ENCODE measurements at places on chromosomes 16 and 17. TPM values are rescaled to one million over a fixed set of nuclear protein-coding genes. Genes with fewer than 3 reads are reported as not detected.

Gene BTBD17
- not detected for total RNA-seq

Gene BRIP1
- 1.6 TPM for total RNA-seq

Gene NPIPB2
- total RNA-seq, result 23.1 TPM

Gene ASGR1
- total RNA-seq, result 1.8 TPM

Gene MPV17L
- total RNA-seq, result 0.19 TPM

Gene ZMYND15
- 0.29 TPM for total RNA-seq

Gene POLR3K
- total RNA-seq, result 11.4 TPM

Gene GJD3
- total RNA-seq, result not detected

Gene LRRC36
- not detected for total RNA-seq

DNA sequence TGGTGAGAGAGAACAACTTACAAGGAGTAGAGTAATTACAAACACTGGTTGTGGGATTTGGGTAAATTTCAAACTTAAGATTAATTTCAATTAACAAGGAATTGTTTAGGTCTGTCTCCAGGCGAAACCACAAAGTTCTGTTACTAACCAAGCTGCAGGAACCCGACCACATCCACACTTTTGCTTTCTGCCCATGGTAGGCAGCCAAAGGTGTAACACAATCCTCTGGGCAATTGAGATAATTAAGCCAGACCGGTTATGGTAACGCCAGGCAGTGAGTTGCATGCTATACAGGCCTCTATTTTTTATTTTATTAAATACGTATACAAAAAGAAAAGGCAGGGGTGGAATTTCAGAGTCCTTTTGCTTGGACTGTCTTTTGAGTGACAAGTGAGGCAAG, 12.0 kb downstream of the KCNJ2 start:
- H3K27ac ChIP-seq, result no peak overlapping the region
- H3K4me3 ChIP-seq, result no peak overlapping the region
- DNase-seq, result no peak
- no peaks in the 10 kb centered on the region for H3K4me1 ChIP-seq

GRCh38 chr17:63151941-63152523, 186.0 kb downstream of the TANC2 start:
- no peak overlapping the region for H3K4me3 ChIP-seq
- H3K4me1 ChIP-seq, result no peaks in the 10 kb centered on the region
- no peaks in the 10 kb centered on the region for H3K27me3 ChIP-seq
- no peak overlapping the region for H3K27ac ChIP-seq
- H3K36me3 ChIP-seq, result peaks cover 3% of the 10 kb centered on the region

GRCh38 chr16:61909074-61909473, 127.2 kb downstream of the CDH8 start:
- H3K4me3 ChIP-seq, result no peak overlapping the region
- no peaks in the 10 kb centered on the region for H3K4me1 ChIP-seq
- H3K36me3 ChIP-seq, result no peaks in the 10 kb centered on the region
- no peak overlapping the region for H3K27ac ChIP-seq
- no peak for DNase-seq
- H3K27me3 ChIP-seq, result no peaks in the 10 kb centered on the region

DNA sequence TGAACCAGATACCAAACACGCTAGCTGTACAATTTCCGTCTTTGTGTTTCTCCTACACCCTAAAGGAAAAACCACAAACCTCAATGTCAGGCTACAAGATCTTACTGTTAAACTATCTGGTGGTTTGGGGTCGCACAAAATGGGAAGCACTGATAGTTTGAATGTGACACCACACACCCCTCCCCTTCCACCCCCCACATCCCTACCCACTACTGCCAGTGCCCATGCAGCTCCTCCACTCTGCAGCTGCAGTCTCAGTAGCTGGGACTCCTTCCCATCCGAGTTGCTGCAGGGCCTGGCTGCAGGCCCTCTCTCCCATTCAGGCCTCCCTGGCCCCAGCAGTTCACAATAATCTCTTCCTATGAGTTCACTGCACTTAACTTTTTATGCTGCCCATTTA, 18.4 kb downstream of the TRAP1 start:
- H3K27ac ChIP-seq, result no peak overlapping the region
- DNase-seq, result no peak
- no peaks in the 10 kb centered on the region for H3K27me3 ChIP-seq
- H3K4me3 ChIP-seq, result no peak overlapping the region
- H3K4me1 ChIP-seq, result peaks cover 12% of the 10 kb centered on the region
- no peaks in the 10 kb centered on the region for H3K36me3 ChIP-seq

- no peak for DNase-seq
- no peak overlapping the region for H3K27ac ChIP-seq
- no peak overlapping the region for H3K4me3 ChIP-seq
- H3K27me3 ChIP-seq, result no peaks in the 10 kb centered on the region
These were observed 9.0 kb upstream of the ST6GALNAC2 start for GRCh38 chr17:76594690-76595089.

DNA sequence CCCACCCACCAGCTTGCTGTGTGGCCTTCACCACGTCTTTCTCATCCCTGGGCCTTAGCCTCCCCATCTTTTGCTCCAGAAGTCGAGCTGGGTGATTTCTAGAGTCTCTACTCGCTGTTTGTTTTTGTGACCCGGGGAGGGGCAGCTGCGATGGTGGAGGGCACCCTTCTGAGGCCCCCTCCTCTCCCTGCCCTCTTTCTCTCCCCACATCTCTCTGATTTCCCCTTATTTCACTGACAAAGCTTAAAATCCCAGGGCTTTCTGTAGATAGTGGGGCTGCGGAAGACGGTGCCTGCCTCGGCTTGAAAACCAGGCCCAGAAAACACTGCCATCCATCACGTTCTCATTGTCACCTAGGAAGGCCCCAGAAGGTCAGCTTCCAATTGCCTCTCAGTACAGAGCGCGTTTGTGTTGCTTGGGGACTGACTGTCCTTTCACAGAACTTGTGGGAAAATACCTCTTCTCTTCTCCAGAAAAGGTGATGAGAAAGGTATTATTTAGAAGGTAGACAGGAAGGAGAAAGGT, 95.1 kb downstream of the NTN1 start:
- H3K27me3 ChIP-seq, result no peaks in the 10 kb centered on the region
- no peak overlapping the region for H3K4me3 ChIP-seq
- H3K27ac ChIP-seq, result no peak overlapping the region
- H3K4me1 ChIP-seq, result no peaks in the 10 kb centered on the region
- no peaks in the 10 kb centered on the region for H3K36me3 ChIP-seq

DNA sequence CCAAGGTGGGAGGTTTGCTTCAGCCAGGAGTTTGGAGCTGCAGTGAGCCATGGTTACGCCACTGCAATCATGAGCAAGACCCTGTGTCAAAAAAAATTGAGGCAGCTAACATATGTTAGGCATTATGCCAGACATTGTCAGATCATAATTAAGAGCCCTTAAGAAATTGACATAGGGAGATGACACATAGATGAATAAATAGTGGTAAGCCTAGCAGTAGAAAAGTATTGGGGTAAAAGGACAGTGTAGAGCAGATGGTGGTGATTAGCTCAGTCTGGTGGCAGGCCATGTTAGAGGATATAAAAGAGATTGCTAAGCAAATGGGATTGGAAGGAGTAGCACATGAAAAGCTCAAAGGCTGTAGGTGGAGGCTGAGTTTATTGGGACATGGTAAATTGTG, 22.6 kb downstream of the SRCAP start:
- no peaks in the 10 kb centered on the region for H3K4me1 ChIP-seq
- DNase-seq, result no peak
- no peaks in the 10 kb centered on the region for H3K27me3 ChIP-seq
- no peak overlapping the region for H3K4me3 ChIP-seq
- peaks cover 90% of the 10 kb centered on the region for H3K36me3 ChIP-seq

DNA sequence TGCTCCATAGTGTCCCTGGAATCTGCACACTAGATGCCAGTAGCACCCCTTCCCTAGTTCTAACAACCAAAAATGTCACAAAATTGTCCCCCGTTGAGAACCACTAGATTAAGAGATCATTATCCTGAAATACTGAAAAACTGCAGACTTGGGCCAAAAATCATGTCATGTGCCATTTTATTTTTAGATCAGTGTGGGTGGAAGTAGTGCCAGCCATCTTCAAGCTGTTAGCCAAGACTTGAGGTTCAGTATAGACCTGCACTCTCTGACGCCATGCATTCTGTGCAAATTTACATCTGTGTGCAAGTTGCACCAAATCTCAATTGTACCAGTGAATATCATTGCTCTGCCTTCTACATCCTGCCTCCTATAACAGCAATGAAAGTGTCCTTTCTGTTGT, 31.5 kb upstream of the NOL11 start:
- no peaks in the 10 kb centered on the region for H3K27me3 ChIP-seq
- H3K4me1 ChIP-seq, result no peaks in the 10 kb centered on the region
- DNase-seq, result no peak
- no peak overlapping the region for H3K4me3 ChIP-seq
- peaks cover 22% of the 10 kb centered on the region for H3K36me3 ChIP-seq
- H3K27ac ChIP-seq, result no peak overlapping the region

DNA sequence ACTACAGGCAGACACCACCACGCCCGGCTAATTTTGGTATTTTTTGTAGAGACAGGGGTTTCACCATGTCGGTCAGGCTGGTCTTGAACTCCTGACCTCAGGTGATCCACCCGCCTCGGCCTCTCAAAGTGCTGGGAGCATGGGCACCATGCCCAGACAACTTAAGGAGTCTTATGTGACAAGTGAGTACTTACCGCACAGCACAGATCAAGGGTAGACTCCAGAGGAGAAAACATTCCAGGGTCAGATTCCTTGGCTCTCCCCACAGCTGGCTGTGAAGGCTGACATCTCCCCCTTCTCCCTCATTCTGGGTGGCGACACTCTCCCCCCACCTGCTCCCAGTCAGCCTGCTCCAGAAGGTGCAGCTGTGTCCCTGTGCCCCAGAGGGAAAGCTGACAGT, 10.6 kb downstream of the ZSCAN10 start:
- H3K27ac ChIP-seq, result no peak overlapping the region
- no peaks in the 10 kb centered on the region for H3K27me3 ChIP-seq
- no peak overlapping the region for H3K4me3 ChIP-seq
- DNase-seq, result no peak
- no peaks in the 10 kb centered on the region for H3K36me3 ChIP-seq

DNA sequence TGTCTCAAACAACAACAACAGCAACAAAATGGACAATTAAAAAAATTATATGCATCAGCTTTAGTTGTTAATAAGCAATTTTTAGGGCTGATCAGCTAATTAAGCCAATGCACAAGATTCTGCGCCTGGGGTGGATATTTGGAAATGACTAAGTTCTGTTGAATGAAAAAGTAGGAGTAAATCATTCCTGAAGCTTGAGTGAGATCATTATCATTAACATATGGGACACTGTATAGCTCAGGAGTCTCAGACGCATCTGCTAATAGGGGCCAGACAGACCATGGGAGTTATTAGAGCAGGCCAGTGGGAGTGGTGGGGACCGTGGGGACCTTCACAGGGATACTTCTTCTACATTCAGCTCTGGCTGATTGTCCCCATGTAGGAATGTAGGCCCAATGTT, 22.8 kb downstream of the IRX5 start:
- H3K27me3 ChIP-seq, result peaks cover 6% of the 10 kb centered on the region
- no peak overlapping the region for H3K27ac ChIP-seq
- no peaks in the 10 kb centered on the region for H3K36me3 ChIP-seq
- DNase-seq, result no peak
- H3K4me3 ChIP-seq, result no peak overlapping the region
- no peaks in the 10 kb centered on the region for H3K4me1 ChIP-seq

GRCh38 chr17:56121191-56122051, 31.9 kb upstream of the ANKFN1 start:
- H3K36me3 ChIP-seq, result no peaks in the 10 kb centered on the region
- no peak overlapping the region for H3K27ac ChIP-seq
- H3K27me3 ChIP-seq, result peaks cover 4% of the 10 kb centered on the region
- no peaks in the 10 kb centered on the region for H3K4me1 ChIP-seq
- no peak overlapping the region for H3K4me3 ChIP-seq
- no peak for DNase-seq

- H3K27me3 ChIP-seq, result no peaks in the 10 kb centered on the region
- no peaks in the 10 kb centered on the region for H3K36me3 ChIP-seq
- H3K4me1 ChIP-seq, result no peaks in the 10 kb centered on the region
- no peak for DNase-seq
- H3K4me3 ChIP-seq, result no peak overlapping the region
- no peak overlapping the region for H3K27ac ChIP-seq
These were observed 9.0 kb upstream of the NKD1 start for GRCh38 chr16:50539053-50539695.

- peak; percentile 15 for DNase-seq
- H3K36me3 ChIP-seq, result no peaks in the 10 kb centered on the region
- H3K4me1 ChIP-seq, result no peaks in the 10 kb centered on the region
- H3K27me3 ChIP-seq, result peaks cover 6% of the 10 kb centered on the region
- H3K4me3 ChIP-seq, result no peak overlapping the region
- no peak overlapping the region for H3K27ac ChIP-seq
These were observed 339.0 kb downstream of the MAF start for GRCh38 chr16:79261481-79261940.

- no peaks in the 10 kb centered on the region for H3K36me3 ChIP-seq
- no peaks in the 10 kb centered on the region for H3K27me3 ChIP-seq
- peaks cover 17% of the 10 kb centered on the region for H3K4me1 ChIP-seq
- H3K4me3 ChIP-seq, result no peak overlapping the region
- peak; percentile 43 for DNase-seq
These were observed 10.5 kb upstream of the CYLD start for GRCh38 chr16:50731130-50731988.

DNA sequence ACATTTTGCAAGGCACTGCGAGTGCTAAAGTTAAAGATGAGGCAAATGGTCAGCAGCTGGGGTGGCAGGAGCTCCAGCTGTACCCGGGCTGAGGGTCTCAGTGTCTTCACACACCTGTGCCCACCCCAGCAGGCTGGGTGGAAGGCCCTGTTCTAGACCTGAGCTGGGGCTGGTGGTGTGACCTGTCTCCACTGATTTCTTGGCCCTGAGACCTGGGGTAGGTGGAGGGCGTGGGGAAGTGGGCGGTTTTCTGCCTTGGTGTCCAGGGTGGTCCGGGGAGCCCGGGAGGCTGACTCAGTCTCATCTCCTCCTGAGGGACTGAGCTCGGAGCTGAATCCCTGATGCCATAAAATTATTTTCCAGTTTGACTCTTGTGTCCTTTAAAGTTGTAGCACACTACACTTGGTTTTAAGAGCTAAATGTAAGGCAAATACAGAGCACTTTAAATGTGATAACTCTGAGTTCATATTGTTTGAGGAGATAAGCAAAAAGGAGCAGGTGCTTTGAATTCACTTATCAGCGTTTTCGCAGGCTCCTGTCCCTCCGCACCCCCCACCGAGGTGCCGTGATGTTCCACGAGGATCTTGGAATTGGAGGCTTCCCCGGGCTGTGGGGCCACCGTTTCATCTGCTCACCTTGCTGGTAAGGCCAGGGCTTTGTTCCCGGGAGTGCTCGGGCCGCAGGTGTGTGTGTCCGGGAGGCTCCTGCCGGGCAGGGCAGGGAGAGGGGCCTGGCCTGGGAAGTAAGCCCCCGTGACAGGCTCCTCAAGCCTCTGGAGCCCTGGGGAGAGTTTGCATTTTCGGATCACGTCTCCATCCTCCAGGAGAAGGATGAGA, 117.0 kb downstream of the AATF start:
- H3K36me3 ChIP-seq, result no peaks in the 10 kb centered on the region
- no peaks in the 10 kb centered on the region for H3K4me1 ChIP-seq
- H3K27me3 ChIP-seq, result peaks cover 8% of the 10 kb centered on the region
- H3K4me3 ChIP-seq, result no peak overlapping the region

DNA sequence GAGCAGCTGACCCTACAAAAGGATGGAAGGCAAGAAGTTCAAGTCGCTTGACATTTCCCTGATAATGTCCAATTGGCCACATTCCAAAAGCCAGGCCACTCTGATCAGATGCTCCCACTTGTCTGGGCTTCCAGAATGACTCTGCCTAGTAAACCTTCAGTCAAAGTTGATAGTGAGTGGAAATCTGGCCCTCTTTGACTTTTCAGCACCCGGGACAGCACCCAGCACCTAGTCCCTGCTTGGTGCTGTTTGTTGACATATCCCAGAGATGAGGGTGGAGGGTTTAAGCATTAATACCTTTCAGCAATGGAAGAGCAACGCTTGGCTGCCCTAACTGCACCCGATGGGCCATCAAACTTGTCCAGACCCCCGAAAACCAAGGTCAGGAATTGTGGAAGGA, 131.3 kb downstream of the AIPL1 start:
- H3K27me3 ChIP-seq, result peaks cover 30% of the 10 kb centered on the region
- H3K4me1 ChIP-seq, result no peaks in the 10 kb centered on the region
- no peak overlapping the region for H3K4me3 ChIP-seq
- H3K27ac ChIP-seq, result no peak overlapping the region
- no peaks in the 10 kb centered on the region for H3K36me3 ChIP-seq
- DNase-seq, result no peak

Measured in T-cell (primary cell).